SK-N-SH (cell line): ENCODE measurements at places on chromosomes 11 and 22. TPM values are rescaled to one million over a fixed set of nuclear protein-coding genes. Genes with fewer than 3 reads are reported as not detected.

GRCh38 chr11:12813371-12814225 is 139.4 kb downstream of the TEAD1 start:
- DNase-seq, result no peak

Gene SYT13
- not detected in 2 replicates for polyA plus RNA-seq

DNA sequence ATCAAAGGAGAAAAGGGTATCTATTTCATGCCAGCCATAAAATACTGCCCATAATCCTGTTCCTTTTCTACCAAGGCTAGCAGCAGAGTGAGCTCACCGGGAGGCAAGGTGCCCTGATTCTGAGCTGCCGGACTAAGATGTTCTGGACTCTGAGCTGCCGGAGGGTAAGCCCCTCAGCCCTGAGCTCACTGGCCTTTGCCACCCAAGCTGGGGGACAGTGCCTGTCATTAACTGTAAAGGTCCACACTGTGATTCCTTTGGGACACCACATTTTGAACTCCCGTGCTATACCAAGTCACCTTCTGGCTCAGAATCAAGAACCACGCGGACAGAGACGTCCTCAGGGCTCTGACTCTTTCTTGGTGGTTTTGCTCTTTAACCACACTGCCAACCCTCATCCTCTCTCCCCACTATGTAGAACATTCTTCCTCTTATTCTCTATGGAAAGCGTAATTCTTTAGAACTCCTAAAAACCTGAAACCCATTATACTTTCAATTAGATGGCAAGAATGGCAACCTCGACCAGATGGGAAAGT is 88.4 kb upstream of the BID start:
- no peak for DNase-seq

GRCh38 chr11:22666325-22666687 is at the start of gene GAS2:
Gene GAS2, plus strand, starts transcription at chr11:22666611. Its CDS starts 8,259 bp downstream, at chr11:22674870.
- no peak for DNase-seq
